Tibial nerve (tissue), 4 donors: ENCODE measurements at places on chromosomes 13 and 19. TPM values are rescaled to one million over a fixed set of nuclear protein-coding genes. Genes with fewer than 3 reads are reported as not detected.

The ZNF534 gene
- 8.4 TPM for total RNA-seq

DNA sequence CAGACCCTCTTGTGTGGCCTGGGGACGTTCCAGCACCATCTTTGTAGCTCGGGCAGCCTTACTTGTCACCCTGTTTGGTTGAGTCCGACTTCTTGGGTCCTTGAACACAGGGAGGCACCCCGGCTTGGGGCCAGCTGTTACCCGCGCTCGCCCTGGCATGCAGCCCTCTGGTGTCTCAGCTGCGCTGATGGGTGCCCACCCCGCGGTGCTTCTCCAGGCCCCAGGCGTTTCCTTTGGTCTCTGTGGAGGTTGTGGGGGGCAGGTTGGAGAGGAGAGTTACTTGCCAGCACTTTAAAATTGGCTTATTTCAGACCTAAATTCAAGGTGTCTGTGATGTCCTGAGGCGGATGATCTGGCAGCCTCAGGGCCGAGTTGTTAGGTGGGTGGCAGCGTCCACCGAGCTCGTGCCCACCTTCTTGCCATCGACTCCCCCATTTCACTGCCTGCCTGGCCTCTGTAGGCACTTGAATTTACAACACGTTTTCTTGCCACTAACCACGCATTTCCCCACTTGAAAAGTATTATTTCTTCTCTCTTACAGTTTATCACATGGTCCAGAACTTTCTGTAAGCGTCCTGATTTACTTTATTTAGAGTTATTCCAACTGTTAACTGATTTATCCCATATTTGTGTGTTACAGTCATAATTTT lies 16.9 kb downstream of the UBAC2 start:
- DNase-seq: no peak

GRCh38 chr19:13428352-13428751 lies 77.9 kb downstream of the CACNA1A start:
- DNase-seq: peak; percentile 4

- no peak for DNase-seq
Observed at GRCh38 chr19:16893686-16893989, 4.8 kb downstream of the F2RL3 start.

DNA sequence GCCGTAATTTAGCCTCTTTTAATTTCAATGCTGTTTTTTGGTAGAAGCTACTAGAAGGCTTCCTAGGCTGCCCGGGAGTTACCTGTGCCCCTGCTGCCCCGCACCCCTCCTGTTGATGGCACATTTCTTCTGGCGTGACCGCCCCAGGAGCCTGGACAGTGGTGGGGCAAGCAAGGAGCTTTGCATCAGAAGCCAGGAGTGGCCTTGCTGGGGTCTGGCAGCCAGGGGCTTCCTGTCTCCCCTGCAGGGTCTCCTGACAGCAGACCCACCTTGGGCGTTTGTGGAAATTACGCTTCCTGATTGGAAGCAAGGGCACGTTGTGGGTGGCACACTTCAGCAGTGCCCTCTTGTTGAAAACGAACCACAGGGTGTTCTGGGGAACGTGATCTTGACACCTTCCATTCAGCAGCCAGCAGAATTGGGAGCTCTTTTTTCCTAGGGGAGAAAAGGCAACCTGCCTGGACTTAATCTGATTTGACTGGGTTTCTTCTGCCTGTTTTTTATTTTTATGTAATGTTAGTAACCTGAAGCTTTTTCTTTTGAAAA lies 90.0 kb upstream of the TEX29 start:
- DNase-seq: no peak

DNA sequence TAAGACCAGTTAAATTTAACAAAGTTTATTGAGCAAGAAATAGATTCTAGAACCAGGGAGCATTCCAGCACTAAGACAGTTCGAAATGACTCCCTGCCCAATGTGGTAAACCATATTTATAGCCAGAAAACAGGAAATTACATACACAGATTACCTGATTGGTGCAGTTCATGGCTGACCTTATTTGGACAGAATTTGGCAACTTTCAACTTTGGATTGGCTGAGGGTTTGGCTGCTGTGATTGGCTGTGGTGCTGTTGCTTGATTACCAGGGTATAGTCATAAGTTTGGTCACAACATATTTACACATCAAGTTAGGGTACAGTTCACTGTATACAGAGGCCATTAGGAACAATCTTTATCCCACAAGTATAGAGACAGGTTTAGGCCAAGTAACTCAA lies 984.8 kb upstream of the MIR17HG start:
- no peak for DNase-seq

GRCh38 chr19:58330458-58330857 lies 3.7 kb downstream of the ZSCAN22 start:
- no peak for DNase-seq

DNA sequence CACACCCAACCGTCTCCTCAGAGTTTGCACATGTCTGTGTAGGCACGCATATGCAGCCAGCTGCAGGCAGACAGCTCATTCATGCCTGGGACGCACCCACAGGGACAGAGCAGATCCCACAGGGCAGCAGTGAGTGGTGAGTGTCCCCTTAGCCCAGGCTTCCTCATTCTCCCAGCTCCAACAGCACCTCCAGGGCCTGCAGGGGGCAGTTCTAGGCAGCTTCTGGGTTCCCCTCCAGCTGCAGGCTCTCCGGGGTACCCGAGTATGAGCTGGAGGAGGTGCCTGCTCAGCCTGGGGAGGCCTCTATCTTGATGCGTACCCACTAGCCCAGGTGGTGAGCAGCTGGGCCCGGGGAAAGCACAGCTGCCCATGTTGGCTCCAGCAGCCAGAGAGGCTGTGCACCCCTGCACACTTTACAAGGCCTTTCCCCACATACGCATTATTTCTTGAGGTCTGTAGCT lies 1.3 kb upstream of the SHANK1 start:
- DNase-seq: no peak

DNA sequence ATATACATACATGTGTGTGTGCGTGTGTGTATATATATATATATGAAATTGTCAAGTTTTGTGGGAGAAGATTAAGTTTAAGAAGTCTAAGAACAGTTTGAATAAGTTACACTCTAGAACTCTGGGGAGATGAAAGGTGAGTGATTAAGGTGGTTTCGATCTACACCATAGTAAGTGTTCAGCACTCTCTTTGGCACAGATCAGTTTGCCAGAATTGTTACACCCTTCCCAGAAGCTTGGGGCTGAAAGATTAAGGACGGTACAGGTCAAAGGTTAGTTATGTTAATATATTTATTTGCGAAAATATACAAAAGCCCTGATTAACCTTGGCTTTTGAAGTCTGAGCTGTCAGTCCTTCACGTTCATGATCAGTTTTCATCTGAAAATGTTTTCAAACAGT lies 309.1 kb downstream of the KLF5 start:
- DNase-seq: no peak
